ENCODE measurements at places on chromosomes 6 and 20.

- no peak for DNase-seq
Observed at GRCh38 chr6:82693094-82693493, 329.5 kb downstream of the TPBG start.

- peak; percentile 84 for DNase-seq
Observed at GRCh38 chr6:78598966-78599365, 268.4 kb upstream of the IRAK1BP1 start.

DNA sequence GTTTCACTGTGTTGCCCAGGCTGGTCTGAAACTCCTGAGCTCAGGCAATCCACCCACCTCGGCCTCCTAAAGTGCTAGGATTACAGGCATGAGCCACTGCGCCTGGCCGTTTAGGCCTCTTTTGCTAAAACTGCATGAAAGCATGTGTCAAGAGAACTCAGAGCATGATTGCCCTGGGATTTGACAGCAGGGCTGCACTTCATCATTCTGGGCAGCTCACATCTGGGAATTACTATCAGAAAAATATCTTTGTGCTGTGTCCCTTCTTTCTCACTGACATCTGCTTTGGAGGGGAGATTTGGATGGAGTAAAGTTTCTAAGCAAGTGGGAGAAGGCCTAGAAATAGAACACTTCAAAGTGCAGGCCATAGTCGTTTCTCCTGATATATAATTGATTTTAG, 59.6 kb upstream of the EIF2S2 start:
- no peak for DNase-seq

- DNase-seq: peak; percentile 13
Observed at GRCh38 chr6:15969236-15969778, 159.6 kb upstream of the MYLIP start.

- DNase-seq: no peak
Observed at GRCh38 chr6:12291839-12292604, 1.9 kb downstream of the EDN1 start.

GRCh38 chr6:28824793-28825731, 98.7 kb downstream of the TRIM27 start:
- no peak for DNase-seq

DNA sequence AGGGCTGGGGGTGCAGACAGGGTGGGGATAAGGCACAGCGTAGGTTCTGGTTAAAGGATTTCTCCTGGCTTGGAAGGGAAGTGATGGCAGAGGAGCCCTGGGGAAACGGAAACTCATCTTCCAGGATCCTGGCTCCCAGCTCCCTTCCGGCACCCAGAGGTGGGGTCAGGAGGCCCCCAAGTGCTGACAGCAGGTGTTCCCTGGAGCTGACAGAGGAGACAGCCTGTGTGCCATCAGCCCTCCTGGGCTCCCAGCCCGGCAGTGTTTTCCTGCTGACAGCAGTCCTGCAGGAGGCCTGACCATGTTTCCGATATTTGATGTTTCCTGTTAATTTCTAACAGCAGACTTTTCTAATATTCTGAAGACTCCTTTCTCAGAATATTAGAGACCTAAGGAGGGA, 277.3 kb downstream of the TAF4 start:
- no peak for DNase-seq

GRCh38 chr20:44849703-44850102, 35.8 kb upstream of the YWHAB start:
- DNase-seq: no peak

- DNase-seq: no peak
Observed at GRCh38 chr6:52696418-52696817, 25.5 kb downstream of the TMEM14A start.

GRCh38 chr6:2450546-2450945, 205.1 kb upstream of the GMDS start:
- DNase-seq: no peak

GRCh38 chr6:163935158-163935762, 520.7 kb downstream of the QKI start:
- DNase-seq: no peak

DNA sequence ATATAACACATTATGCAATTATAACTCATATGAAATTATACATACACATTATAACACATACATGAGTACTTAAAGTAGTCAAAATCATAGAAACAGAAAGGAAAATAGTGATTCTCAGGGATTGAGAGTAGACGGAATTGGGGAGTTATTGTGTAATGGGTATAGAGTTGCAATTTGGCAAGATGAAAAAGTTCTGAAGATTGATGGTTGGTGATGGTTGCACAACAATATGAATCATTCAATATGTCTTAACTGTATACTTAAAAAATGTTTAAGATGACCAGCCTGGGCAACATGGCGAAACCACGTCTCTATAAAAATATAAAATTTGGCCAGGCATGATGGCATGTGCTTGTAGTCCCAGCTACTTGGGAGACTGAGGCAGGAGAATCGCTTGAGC, 372.7 kb downstream of the CDKAL1 start:
- DNase-seq: peak; percentile 28

- no peak for DNase-seq
Observed at GRCh38 chr20:17169585-17170136, 57.2 kb upstream of the PCSK2 start.

DNA sequence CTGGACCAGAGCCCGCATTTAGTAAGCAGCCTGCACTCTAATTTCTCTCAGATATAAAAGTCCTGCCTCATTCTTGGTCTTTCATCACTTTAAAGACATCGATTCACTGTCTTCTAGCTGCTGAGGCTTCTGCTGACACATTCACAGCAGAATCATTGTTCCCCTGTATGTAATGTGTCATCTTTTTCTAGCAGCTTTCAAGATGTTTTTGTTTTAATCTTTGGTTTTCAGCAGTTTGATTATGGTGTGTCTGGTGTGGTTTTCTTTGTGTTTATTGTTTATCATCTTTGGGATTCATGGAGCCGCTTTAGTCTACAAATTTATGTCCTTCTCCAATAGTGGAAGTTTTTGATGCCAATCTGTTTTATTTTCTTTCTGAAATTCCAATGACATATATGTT, 157.3 kb upstream of the STMND1 start:
- no peak for DNase-seq

GRCh38 chr6:169450097-169450496, 196.5 kb upstream of the THBS2 start:
- DNase-seq: no peak

GRCh38 chr20:1881240-1881835, 13.9 kb upstream of the SIRPA start:
- no peak for DNase-seq

DNA sequence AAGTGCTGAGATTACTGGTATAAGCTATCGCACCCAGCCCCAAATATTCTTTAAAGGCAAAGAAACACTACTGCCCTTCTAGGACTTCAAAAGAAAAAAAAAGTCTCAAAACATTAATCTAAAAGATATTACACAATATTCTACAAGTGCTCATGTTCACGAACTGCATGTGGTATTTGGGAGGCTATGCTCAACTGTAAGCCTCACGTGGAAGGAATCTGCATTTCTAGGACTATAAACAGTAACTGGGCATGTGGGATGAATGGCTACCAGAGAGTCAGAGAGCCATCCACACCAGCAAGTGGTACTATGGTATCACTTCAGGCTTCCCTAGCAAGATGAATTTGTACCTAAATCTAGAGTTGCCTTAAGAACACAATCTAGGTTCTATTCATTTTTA, 50.0 kb downstream of the FKBP5 start:
- no peak for DNase-seq

- DNase-seq: no peak
Observed at GRCh38 chr6:45154679-45155078, 173.5 kb upstream of the RUNX2 start.

- no peak for DNase-seq
Observed at GRCh38 chr6:43714311-43715055, 26.9 kb upstream of the MRPS18A start.

GRCh38 chr20:61762167-61762710, 303.4 kb downstream of the TAF4 start:
- no peak for DNase-seq

DNA sequence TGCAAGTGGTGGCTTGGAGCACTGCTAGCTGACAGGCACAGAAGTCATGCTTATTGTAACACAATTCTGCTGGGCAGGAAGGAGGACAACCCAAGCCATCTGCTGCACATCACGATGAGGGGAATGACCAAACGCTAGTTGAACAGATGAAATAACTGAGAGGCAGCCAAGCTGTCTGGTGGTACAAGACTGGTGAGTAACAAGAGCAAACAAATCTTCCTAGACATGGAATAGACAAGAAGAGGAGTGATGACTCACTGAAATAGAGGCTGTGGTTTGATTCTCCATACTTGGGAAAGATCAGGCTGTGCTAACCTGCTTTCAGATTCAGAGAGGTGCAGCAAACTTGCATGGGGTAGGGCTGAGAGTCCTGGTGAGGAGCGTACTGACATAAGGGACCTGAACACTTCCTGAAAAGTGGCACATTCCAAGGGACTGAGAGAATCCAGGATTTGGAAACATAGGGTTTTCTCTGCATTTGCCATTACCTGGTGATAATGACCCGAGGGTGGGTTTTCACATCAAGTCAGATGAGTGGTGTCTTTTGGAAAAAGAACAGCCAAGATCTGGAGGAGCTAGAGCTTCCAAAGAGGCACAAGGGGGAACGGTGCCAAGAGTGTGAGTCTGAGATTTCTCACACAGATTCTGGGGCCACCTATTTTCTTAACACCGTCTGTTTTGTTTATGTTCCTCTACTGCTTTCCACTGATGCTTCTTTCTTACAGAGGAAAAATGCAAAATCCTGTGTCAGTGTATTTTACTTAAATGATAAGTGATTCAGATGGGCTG, 60.0 kb downstream of the PRL start:
- DNase-seq: peak; percentile 89

GRCh38 chr20:45588800-45589199, 9.7 kb upstream of the WFDC8 start:
- DNase-seq: no peak

DNA sequence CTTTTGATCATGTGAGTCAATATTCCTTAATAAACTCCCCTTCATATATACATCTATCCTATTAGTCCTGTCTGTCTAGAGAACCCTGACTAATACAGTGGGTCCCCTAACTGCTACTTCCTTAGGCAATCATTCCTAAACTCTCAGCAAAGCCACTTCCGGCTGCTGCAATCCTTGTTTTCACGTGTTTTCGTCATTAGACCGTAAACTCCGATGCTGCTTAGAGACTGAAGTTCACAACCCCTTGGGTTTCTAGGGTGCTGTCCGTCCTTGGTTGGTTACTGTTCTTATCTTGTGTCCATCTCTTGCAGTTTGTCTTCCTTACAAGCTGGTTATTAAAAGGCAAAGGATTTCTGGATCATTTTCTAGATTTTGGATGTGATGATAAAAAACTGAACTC, 106.4 kb downstream of the GMPR start:
- peak; percentile 90 for DNase-seq

- peak; percentile 27 for DNase-seq
Observed at GRCh38 chr6:129102741-129103140, 219.8 kb downstream of the LAMA2 start.

GRCh38 chr6:161220346-161220745, 53.5 kb downstream of the AGPAT4 start:
- DNase-seq: no peak

DNA sequence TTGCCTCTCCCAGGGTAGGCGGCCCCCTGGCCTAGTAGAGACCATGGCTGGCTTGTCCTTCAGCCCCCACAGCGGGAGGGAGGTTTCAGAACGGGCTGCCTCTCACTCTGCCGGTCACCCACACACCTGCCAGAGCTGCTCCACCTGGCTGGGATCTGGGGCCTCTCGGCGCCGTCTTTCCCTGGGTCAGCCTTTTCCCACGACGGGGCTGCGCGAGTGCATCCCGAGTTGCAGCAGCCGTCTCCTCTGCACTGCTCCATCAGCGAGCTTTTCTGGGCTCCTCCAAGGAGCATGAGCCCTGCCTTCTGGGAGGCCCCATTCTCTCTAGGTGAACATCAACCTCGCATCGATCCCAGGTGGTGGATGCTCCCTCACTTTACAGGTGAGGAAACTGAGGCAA, 15.9 kb upstream of the SPDEF start:
- DNase-seq: no peak

GRCh38 chr6:37078814-37079213, 73.4 kb downstream of the FGD2 start:
- no peak for DNase-seq

DNA sequence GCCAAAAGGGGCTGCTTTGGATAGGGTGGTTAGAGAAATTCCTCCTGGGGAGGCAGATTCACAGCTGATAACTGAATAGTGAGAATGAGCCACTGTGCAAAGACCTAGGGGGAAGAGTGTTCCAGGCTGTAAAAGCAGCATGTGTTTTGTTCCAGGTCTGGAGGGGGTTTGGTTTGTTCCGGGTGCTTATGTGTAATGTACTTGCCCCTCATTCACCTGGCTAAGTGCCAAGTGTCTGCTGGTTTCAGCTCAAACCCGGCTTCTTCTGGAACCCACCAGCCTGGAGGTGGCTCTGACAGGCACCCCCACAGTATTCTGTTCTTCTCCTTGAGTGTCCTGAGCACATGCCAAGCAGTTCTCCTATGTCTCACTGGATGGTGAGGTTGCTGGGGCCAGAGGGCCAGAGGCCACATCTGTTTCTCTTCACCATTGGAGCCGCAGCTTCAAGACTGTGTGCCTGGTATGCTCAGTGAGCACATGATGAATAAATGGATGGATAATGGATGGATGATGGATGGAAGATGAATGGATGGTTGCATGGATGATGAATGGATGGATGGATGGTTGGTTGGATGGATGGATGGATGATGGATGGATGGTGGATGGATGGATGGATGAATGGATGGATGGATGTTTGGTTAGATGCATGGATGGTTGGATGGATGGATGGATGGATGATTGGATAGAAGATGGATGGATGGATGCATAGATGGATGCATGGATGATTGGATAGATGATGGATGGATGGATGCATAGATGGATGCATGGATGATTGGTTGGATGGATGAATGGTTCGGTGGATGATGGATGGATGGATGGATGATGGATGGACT, 227.6 kb downstream of the BMP7 start:
- no peak for DNase-seq

- DNase-seq: no peak
Observed at GRCh38 chr20:36956016-36956415, 4.5 kb upstream of the SAMHD1 start.

DNA sequence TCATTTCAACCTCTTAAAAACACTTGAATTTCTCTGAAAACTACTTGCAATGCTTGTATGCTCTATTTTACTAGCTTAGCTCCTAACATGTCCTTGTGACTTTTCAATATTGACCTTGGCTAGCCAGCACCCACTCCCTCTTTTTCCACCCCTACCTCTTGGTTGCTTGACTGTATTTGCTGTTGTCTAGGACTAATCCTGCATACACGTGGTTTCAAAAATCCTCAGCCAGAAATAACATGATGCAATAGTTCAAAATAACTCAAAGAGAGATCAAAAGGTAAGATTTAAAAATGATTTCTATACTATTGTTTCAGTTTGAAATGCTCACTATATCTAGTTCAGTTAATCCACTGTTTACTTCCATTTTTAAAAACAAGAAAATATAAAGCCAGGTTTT, 102.3 kb upstream of the TBX18 start:
- no peak for DNase-seq

DNA sequence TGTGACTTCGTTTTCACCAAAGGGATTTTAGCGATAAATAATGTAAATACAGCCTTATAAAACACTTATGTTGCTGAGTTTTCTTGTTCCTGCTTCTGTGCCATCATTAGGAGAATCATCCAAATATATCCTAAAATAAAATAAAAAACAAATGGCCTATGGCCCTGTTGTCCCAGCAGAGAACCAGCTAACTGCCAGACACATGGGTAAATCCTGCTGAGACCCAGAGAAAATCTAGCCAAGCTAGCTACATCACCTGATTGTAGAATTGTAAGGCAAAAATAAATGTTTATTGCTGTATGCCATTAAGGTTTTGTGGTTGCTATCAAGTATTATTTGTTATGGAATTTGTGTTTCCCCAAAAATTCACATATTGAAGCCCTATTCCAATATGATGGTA, 631.2 kb upstream of the SYNCRIP start:
- DNase-seq: no peak

- no peak for DNase-seq
Observed at GRCh38 chr20:60238992-60239660, 280.9 kb downstream of the CDH26 start.

Data from GM04504 (cell line).